Skeletal muscle cell (primary cell): ENCODE measurements at places on chromosomes 7 and 10.

DNA sequence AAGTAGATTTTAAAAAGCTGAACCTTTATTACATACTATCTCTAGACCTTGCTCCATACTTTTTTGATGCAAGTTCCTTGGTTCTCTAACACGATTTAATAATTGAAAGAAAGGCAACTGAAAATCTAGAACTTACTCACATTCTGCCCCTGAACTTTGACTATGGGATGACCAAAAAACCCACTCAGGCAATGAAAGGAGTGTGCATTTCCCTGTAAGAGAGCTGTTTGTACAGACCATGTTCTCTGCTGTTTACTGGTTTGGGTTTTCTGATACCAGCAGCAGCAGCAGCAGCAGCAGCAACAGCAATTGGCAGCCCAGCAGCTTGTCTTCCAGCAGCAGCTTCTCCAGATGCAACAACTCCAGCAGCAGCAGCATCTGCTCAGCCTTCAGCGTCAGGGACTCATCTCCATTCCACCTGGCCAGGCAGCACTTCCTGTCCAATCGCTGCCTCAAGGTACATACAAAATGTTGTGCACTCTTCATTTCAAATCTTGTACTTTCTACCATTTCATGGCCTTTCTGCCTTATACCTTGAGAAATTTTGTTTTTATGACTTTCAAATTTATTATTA is 216.7 kb downstream of the FOXP2 start:
- DNase-seq, result no peak

DNA sequence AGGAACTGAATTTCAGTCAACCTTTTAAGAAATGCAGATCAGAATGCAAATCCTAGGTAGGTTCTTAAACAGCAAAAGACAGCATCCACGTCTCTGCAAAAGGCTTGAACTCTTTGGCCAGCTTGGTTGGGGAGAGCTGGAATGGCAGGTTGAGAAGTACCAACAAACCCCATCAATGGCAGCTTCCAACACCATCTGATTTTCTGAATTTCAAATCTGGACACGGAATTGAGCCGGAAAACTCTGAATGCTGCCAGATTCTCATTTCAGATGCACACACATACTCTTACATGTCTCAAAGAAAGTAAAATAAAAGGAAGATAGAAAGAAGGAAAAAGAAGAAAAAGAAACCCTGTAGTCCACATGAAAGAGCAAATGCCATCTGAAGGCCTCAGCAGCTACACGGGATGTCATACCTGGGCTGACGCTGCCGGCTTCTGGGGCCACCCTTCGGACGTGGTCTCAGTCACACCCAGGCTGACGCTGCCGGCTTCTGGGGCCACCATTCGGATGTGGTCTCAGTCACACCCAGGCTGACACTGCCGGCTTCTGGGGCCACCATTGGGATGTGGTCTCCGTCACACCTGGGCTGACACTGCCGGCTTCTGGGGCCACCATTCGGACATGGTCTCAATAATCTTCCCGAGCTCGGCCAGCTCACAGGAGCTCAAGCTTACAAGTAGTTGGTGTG is 165.3 kb downstream of the PTPRN2 start:
- no peak for DNase-seq

DNA sequence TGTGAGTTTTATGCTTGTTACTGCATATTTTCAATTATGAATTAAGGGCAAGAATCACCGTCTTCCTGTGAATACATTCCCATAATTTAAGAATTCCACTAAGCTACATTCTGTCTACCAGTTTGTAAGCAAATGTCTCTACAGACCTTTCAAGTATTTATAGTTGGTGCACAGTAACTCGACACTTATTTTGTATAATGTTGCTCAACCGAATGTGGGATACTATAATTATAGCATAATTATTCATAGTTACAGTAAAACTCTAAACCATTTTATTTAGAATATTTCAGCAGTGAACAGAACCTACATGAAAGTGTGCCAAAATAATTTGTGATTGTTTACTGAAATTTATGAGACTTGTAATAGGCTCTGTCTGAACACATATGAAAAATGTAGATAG is 17.3 kb upstream of the CUBN start:
- no peak for DNase-seq

- no peak for DNase-seq
Measured at GRCh38 chr7:49580761-49581160, 192.7 kb upstream of the VWC2 start.

- DNase-seq, result no peak
Measured at GRCh38 chr10:132519382-132520176, 18.0 kb upstream of the INPP5A start.

DNA sequence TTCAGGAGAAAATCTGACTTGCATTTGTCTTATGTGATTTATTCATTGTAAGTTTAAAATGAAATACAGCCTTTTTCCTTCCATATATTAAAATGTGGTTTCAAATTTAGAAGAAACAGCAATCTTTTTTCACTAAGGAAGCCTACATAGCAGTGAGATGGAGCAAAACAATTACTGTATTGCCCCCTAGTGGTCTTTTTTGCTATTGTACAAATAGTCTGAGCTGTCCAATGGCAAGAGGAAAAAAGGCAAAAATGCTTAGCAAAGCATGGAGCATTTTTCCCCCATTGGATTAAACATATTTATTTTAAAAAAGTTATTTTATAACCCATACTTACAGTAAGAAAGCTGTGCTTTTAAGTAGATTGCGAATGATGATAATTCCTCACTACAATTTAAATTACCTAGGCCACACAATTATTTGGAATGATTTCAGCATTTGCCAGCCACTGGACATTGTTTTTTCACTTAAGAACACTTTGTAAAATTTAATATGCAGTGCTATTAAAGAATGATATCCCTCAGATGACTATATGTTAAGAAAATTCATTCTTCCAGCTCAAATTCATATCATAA is 119.5 kb downstream of the CPED1 start:
- DNase-seq, result no peak

DNA sequence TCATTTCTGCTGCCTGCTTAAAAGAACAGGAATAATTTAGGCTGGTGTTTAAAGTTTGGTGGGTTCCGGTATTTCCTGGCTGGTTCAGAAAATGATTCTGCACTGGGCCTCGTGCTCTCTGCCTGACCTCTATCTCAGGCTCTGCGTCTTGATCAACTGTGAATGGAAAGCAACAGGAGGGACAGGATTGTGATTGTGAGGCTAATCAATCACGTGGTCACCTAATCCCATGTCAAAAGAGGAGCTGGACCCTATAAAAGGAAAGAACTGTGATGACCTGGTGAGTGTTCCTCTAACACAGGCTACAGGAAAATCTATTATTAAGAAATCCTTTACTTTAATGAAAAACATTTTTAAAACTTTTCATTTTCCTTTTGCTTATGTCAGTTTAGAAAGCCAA is at the start of gene DHX32:
TSS of gene DHX32 (minus strand) at position 101 of the 400 bp plus-strand sequence. CDS start 468 bp downstream, outside the sequence.
- no peak for DNase-seq

GRCh38 chr7:69364813-69365643 is 233.2 kb upstream of the AUTS2 start:
- no peak for DNase-seq

GRCh38 chr10:96919785-96920430 is 87.8 kb downstream of the LCOR start:
- DNase-seq, result no peak

- DNase-seq, result no peak
Measured at GRCh38 chr10:26627324-26627723, 70.2 kb upstream of the PDSS1 start.
